ENCODE measurements at places on chromosomes 3 and 15.

- DNase-seq: no peak
These were observed 26.5 kb downstream of the PPP2R3A start for GRCh38 chr3:135992072-135992471.

GRCh38 chr15:22851513-22851912 lies 13.0 kb downstream of the NIPA2 start:
- DNase-seq: no peak

- no peak for DNase-seq
These were observed 132.7 kb downstream of the GHSR start for GRCh38 chr3:172315401-172316091.

GRCh38 chr3:186025161-186025560 lies 83.7 kb downstream of the ETV5 start:
- DNase-seq: no peak

DNA sequence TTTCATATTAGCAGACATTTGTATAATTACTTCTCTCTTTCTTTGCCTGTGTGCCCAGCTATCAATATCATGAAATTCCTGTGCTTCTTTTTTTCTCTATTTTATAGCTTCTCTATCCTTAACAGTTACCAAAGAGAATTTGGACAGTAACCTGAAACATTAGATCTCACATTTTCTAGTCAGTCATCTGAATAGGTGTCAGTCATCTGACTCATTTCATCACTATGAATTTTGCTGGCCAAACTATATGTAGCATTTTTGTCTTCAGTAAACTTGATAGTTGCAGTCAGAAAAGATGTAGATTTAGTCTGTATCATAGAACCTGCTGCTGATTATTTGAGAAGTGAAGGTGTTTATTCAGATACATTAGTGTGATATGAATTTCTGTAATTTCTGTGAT lies 52.6 kb downstream of the HMG20A start:
- DNase-seq: no peak

DNA sequence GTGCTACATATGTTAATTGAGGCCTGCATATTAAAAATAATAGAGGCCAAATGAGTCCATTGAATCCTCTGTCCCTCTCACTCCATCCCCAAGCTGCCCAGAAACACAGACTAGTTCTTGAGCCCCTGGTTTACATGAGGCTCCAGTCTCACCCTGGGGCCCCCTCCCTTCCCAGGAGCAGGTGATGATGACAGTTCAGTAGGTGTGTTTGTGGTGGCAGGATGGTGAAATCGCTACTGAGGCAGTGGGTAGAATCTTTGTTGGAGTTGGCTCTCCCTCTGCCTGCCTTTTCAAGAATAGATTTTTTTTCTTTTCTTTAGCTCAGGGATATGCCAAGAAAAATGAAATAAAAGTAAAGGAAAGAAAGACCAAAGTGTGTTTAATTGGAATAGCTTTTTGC lies 288.7 kb downstream of the EPHB1 start:
- DNase-seq: no peak

- DNase-seq: no peak
These were observed 208.7 kb upstream of the P2RY1 start for GRCh38 chr3:152626226-152626625.

- DNase-seq: no peak
These were observed 211.3 kb downstream of the KLF13 start for GRCh38 chr15:31537770-31538592.

DNA sequence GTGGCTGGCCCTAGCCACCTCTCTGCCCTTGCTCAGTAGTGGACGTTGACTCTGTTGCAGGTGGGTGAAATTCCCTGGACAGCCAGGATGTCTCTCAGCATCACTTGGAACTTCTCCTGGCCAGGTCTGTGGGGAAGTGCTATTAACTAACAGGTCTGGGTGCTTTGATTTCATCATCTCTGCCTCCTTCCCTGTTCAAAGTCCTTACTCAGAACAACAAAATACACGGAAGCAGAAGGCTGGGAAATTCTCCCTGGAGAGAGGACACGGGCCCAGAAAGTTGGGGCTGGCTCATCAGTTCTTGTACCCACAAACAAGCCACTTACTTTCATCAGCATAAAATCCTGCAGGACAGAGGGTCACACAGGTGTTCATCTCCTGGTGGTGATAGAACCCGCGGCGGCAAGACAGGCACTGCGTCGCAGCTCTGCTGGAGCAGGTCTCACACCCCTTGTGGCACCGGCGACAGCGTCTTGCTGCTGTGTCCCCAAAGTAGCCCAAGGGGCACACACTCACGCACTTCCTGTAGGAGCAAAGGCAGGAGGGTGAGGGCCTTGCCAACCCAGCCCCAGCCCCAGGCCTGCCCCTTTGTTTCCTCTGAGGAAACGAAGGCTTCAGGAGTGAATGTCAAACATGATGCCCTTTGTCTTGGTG lies 29.6 kb upstream of the SNRPA1 start:
- no peak for DNase-seq

DNA sequence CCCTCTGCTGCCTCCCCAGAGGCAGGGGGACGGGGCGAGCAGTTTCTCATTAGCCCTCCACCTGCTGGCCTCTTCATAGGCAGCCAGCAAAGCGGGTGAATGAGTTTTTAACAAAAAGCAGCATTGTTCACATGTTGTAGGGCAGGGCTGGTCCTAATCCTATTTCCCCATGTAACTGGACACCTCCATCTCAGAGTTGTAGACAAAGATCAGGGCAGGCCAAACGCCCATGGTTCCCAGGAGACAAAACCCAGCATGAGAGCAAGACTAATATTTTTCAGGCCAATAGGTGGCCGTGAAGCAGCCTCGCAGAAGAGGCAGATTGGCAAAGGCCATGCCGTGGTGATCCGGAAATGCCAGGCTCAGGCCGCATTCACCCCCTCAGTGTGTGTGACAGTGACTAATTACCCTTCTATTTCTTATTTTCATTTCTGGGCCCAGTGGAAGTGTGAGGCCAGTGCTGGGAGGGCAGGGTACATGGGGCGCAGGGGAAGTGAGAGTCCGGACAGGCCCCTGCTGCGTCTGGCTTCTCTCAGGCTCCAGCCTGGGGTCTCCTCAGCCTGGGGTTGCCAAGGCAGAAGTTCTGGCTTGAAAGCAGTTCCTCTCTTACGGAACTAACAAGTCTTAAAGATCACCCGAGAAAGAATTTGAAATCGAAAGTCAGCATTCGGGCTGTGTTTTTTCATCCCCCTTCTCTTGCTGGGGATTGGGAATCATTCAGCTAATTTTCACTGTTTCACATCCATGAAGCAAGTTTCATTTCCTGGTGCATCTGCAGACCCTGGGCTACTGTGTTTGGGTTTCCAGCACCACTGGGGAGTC lies 64.8 kb downstream of the BOC start:
- DNase-seq: no peak

GRCh38 chr3:127531821-127532220 lies 58.7 kb downstream of the TPRA1 start:
- no peak for DNase-seq

- no peak for DNase-seq
These were observed 3.9 kb downstream of the RTP3 start for GRCh38 chr3:46501702-46502101.

DNA sequence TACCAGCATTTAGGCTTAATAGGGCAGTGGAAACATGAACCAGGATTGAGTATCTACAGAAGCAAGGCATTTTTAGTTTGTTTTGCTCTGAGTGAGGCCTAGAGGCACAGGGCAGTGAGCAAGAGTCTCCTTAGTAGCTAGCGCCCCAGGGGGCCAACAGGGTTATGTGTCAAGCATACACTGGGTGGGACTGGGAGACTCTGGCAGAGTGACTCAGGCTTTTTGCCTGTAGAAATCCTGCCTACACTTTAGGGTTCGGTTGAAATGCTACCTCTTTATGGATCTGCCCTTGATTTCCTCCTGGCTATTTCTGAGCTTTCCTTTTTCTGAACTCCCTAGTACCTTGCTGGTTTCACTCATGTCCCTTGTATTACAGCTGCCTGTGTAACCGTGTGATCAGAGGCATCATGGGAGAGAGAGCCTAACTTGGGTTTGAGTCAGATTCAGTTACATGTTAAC lies 72.2 kb downstream of the TOP2B start:
- DNase-seq: no peak

- no peak for DNase-seq
These were observed 29.5 kb downstream of the AGTR1 start for GRCh38 chr3:148727231-148727630.

DNA sequence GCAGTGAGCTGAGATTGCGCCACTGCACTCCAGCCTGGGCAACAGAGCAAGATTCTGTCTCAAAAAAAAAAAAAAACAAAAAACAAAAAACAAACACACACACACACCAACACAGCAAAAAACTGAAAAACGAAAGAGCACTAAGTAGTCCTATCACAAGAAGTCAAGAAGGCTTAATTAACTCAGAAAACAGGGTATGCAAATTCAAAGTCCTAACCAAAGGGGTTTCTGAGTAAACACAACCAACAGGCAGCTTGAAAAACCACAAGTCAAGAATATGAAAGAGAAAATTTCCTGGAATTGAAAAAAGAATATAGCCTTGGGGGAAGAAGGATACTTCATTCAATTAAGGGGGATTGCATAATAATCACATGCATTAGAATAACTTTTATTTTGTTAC lies 37.7 kb upstream of the PARP14 start:
- DNase-seq: no peak

DNA sequence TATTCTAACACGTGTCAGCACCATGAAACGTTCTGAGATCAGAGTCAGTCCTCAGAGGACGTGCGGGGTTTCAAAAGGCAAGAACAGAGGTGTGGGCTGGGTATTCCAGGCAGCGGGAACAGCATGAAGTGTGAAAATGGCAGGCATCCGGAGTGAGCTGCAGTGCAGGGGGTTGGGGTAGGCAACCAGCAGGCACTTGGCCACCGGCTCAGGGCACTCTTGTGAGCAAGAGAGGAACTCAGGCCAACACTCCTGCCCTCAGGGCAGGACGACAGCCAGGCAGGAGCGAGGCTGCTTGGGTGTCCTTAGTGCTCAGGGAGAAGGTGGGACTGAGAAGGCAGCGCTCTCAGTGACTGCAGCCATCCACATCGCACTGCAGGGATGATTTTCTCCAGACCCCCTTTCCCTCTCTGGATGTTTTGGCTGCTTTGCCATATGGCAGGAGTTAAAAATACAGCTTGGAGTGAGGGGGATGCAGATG lies 151.1 kb downstream of the NUP210 start:
- no peak for DNase-seq

GRCh38 chr3:141441381-141442364 lies 45.2 kb upstream of the RASA2 start:
- peak; percentile 82 for DNase-seq

- no peak for DNase-seq
These were observed 196.5 kb upstream of the ATP11B start for GRCh38 chr3:182596676-182597410.

GRCh38 chr3:70889162-70890019 lies 577.0 kb upstream of the MDFIC2 start:
- DNase-seq: no peak

- no peak for DNase-seq
These were observed 5.6 kb downstream of the FEZF2 start for GRCh38 chr3:62367763-62368195.

DNA sequence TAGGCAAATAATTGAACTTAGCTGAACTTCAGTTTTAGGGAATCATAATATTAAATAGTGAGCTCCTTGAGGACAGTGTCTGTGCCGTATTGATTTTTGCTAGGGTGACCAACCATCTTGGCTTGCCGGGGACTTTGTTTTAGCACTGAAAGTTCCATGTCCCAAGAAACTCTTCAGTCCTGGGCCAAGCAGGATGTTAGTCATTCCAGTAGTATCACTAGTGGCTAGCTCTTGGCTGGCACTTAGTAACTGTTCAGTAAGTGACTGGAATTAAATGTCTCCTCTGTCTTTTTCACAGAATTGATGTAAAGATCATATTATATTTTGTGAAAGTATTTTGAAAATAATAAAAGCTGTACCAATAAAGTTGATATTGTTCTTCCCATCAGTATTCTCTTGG lies 42.3 kb downstream of the RSRC1 start:
- no peak for DNase-seq

DNA sequence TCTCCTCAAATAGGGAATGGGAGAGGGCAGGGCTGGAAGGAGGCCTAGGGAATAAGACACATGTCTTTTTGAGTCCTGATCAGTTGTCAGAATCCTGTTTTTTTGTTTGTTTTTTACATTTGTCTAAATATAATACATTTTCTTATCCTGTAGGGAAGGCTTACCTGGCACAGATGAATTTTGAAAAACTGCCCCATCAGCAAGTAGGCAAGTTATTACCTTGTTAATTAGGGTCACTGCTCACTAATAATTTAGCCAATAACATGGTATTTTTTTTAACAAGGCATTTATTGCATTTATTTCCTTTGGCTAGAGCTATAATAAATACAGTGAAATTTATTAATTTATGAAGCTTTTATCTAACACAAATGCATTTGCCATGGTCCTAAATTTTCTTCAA lies 423.2 kb upstream of the ONECUT1 start:
- DNase-seq: no peak

- no peak for DNase-seq
These were observed 136.0 kb downstream of the MECOM start for GRCh38 chr3:169527507-169527906.

- DNase-seq: no peak
These were observed 34.0 kb downstream of the SCG5 start for GRCh38 chr15:32675466-32675865.

GRCh38 chr3:24111711-24112110 lies 166.6 kb downstream of the NR1D2 start:
- no peak for DNase-seq

DNA sequence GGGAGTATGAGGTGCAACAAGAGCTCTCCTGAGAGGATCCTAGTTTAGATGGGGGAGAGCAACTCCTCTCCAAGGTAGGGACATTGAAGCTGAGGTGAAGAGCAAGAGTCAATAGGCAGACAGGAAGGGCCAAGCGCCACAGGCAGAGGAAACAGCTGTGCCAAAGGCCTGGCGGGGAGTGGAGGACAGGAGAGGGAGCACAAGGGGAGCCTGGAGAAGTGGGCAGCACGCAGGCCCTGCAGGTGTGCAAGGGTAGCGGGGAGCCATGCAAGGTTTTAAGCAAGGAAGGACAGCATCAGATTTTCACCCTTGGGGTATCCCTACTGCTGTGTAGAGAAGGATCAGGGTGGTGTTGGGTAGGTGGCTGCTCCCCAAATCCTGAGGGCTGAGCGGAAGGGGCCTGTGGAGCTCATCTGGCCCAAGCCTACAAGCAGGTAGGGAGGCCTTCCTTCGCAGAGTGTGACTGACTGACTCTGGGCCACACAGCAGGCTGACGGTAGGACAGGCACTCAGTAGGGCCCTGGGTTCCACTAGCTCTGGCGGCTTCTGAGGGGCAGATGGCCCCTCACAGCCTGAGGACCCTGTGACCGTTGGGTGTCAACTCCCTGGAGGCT lies 13.3 kb downstream of the CHST13 start:
- DNase-seq: no peak

GRCh38 chr3:159275741-159276140 lies 473.9 kb downstream of the MFSD1 start:
- no peak for DNase-seq

All from CD4-positive, alpha-beta T cell treated with Interleukin-12 subunit alpha and Interleukin-12 subunit beta, for 1 hour (primary cell).